ENCODE measurements at places on chromosomes 3 and 15.

- DNase-seq: no peak
These were observed 269.6 kb upstream of the ST8SIA2 start for GRCh38 chr15:92123962-92124656.

DNA sequence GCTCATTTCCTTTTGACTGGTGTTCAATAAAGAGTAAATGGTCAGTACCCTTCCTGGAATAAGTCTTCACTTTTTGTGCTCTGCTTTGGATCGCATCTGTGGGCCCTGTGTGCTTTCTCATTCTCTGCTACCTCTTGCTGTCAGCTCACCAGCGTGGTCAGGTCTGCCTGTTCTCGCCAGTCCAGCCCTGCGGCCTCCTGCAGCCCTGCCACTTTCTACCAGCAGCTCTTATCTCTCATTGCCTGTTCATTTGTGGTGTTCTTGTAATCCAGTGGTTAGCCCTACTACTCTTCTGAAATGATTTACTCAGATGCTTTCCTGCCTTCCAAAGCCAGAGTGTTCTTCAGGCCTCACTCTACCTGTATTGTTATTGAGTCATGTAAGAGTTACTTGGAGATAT is 54.8 kb downstream of the CHCHD6 start:
- no peak for DNase-seq

DNA sequence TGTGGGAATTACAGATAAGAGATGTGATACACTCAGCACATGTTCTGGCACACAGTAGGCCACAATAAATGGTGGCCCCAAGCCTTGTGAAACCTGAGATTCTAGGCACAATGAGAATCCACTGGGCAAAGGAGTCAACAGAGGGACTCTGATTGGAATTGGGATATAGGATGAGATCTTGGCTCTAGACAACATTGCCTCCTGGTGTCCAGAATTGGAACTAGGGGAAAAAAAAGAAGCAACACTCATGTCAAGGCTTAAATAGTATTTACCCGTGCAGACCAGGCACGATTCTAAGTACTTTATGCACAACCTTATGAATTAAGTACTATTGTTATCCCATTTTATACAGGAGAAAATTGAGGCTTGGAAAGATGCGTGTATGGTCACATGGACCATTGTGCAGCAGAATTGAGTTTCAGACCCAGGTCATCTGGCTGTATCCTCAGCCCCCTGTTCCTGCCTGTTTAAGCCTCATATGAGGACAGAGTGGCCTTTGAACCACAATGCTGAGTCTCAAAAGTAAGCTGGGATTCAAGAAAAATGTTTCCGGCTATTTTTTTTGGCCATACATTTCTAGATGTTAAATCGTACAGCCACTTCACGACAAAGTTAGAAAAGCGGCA is 124.8 kb downstream of the SV2B start:
- no peak for DNase-seq

- no peak for DNase-seq
These were observed 94.6 kb downstream of the FILIP1L start for GRCh38 chr3:100019719-100020118.

GRCh38 chr3:28947751-28948150 is 333.1 kb upstream of the RBMS3 start:
- DNase-seq: no peak

- peak; percentile 61 for DNase-seq
These were observed at the start of gene EIF4E3 for GRCh38 chr3:71725271-71725991. EIF4E3 (minus strand) TSS chr3:71725402; CDS start chr3:71725367, 35 bp downstream.

GRCh38 chr3:68287101-68287500 is 632.7 kb upstream of the SUCLG2 start:
- DNase-seq: no peak

DNA sequence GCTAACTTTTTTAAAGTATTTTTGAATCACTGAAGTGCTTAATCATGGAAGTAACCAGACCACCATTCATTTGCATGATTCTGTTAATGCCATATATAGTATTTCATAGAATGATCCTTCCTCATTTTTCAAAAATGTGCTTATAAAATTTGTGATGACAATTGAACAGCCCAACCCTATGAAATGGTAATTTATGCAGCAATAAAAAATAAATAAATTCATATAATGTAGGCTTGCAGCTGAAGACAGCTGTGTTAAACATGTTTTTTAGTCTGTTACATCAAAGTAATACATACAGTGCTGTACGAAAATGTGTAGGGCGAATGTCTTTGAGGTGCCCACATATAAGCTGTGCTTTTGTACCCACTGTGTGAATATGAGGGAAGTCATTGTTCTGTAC is 131.7 kb downstream of the FILIP1L start:
- DNase-seq: no peak

DNA sequence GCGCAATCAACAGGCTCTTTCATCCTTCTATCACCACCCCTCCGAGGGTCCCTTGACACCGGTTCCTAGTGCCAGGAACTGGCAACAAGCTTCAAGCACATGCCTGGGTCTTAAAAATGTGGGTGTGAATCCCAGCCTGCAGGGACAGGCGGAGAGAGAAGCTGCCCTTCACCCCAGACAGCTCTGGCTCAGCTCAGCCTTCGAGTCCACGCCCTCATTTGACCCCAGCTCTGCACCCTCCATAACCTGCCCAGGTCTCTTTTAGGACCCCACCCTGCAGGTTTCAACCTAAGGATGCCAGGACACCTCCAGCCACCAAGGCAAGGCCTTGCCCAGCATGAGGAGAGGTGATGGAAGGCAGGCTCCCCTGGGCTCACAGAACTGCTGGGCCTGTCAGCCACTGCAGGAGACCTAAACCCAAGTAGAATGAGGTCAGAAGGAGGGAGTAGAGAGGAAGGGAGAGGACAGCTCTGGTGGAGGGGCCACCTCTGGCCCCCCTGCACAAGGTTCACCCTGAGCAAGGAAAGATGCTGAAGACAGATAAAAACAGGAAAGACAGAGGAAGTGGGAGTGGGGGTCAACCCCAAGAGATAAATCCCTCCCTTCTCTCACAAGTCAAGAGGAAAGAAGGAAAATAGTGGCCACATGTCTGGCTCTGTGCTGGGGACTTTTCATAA is 2.6 kb upstream of the LOXL1 start:
- DNase-seq: peak; percentile 31

- no peak for DNase-seq
These were observed 254.6 kb downstream of the UACA start for GRCh38 chr15:70508561-70509281.

DNA sequence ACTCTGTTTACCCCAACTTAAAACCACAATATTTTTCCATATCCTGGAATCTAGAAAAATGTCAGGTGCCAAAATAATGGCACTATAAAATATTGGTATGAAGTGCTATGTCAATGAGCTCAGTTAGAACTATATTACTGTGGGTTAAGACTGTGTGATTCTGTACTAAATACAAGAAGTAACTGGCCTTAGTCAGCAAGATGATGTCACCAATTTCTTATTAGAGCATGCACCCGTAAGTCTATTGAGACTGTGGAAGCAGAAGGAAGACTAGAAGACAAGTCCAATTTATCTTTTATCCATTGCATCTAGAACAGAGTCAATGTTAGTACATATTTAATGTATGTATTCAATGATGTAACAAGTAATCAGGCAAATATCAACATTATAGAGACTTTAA is 25.0 kb downstream of the LRRC58 start:
- no peak for DNase-seq

GRCh38 chr3:131796111-131796510 is 238.7 kb downstream of the CPNE4 start:
- DNase-seq: no peak

DNA sequence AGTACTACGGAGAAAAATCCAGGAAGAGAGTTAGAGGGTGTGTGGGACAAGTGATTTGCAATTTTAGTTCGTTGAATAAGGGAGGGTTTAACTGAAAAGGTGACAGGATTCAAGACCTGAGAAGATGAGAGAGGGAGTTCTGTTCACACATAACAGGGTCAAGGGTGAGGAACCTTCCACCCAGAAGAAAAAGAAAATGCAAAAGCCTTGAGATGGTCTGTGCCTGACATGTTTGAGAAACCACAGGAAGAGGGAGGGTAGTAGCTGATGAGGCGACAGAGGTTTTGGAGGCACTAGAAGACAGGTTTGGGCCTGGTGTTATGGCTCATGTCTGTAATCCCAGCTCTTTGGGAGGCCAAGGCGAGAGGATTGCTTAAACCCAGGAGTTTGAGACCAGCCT is 591 bp upstream of the SLC25A20 start:
- no peak for DNase-seq

GRCh38 chr15:42903388-42904324 is 16.9 kb downstream of the TTBK2 start:
- no peak for DNase-seq

DNA sequence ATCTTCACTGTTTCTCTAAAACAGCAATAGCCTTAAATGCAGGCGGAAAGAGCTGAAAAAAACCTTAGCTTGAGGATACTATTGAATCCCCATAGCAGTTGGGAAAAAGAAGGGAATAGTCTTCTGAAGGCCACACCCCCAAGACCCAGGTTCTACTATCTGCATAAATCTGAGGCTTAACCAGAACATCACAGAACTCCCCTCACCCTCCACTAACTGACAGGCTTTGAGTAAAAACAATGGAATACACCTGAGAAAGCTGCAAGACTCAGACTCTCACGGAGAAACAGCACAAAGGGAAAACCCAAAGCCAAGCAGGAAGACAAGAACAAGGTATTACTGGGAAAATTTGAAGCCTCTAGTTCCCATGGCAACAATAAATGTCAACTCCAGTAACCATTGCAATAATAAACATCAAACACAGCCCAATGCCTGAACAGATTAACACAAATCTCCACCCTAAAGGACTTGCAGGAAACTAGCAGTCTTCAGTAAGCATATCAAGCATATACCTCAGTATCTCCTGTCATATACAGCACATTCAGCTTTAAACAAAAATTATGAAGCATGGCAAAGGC is 56.4 kb downstream of the TMCC1 start:
- no peak for DNase-seq

DNA sequence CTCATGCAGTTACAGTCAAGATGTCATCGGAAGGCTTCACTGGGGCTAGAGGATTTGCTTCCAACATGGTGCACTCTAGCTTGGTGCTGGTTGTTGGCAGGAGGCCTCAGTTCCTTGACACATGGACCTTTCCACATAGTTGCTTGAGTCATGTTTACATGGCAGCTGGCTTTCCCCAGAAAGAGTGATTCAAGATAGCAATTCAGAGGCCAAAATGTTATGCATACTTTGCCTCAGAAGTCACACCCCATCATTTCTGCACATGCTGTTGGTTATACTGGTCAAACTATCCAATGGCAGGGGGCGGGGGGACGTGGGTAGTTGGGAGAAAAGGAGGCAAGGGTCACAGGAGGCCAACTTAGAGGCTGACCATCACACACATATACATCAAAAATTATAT is 58.7 kb downstream of the FOXB1 start:
- no peak for DNase-seq

- no peak for DNase-seq
These were observed 387.5 kb downstream of the NLGN1 start for GRCh38 chr3:173785004-173785403.

GRCh38 chr15:94655249-94655880 is 424.0 kb downstream of the MCTP2 start:
- DNase-seq: no peak

GRCh38 chr15:25374143-25374542 is 64.7 kb downstream of the UBE3A start:
- DNase-seq: no peak

- no peak for DNase-seq
These were observed 291.7 kb downstream of the FAM43A start for GRCh38 chr3:194977356-194977755.

- no peak for DNase-seq
These were observed 138.0 kb downstream of the SRGAP3 start for GRCh38 chr3:9111417-9111816.

DNA sequence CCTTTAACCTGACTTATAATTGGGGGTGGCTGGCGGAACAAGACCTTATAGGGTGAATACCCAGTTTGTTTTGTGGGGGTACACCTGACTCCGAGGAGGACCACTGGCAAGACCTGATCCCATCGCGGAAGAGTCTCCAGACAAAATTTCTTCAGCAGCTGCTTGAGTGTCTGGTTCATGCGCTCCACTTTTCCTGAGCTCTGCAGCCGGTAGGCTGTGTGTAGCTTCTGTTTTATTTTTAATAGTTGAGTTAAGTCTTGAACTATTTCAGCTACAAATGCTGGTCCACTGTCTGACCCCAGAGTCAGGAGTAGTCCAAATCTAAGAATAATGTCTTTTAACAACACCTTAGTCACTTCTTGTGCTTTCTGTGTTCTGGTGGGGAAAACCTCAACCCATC is 21.2 kb upstream of the NOX5 start:
- DNase-seq: no peak

DNA sequence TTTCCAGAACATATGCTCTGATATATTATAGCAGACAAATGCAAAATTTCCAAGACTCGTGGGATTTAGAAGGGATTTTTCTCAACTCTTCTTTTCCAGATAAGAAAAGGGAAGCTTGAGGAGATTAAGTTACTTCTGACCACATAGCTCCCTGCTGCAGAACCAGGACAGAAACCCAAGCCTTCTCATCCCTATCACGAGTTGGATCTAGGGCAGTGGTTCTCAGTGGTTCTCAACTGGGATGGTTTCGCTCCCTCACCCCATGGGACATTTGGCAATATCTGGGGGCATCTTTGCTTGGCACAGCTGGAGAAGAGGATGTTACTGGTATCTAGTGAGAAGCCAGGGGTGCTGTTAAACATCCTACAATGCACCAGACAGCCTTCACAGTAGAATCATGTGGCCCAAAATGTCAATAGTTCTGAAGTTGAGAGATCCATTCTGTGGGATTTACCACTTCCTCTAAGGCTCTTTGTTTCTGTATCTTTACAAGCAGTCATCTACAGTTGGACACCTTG is 64.2 kb downstream of the LIPC start:
- DNase-seq: no peak

DNA sequence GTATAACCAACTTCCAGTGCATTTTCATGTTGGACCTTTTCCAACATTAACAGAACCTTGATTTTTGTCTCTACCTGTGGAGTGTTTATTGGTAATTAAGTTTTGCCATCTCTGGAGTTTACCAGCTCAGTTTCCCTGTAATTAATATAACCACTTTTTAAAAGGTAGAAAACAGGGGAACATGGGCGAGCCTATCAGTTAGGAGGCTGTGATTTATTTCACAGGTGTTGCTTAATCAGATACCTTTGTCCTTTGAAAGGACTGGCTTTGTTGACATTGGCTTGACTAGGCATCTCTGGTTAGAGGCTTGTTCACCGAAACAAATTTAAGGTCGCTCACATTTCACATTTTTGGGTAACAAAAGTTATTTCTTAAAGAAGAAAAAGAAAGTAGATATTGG is 622 bp downstream of the NAALADL2 start:
- DNase-seq: no peak

GRCh38 chr3:182393151-182393550 is 400.2 kb upstream of the ATP11B start:
- no peak for DNase-seq

GRCh38 chr15:44668921-44669320 is 5.5 kb upstream of the SPG11 start:
- DNase-seq: no peak

- no peak for DNase-seq
These were observed 26.7 kb downstream of the CTDSPL start for GRCh38 chr3:37888421-37888820.

GRCh38 chr15:55230051-55230670 is 33.4 kb upstream of the RSL24D1 start:
- DNase-seq: no peak

All from right lobe of liver (tissue), 6 donors.